ENCODE measurements at places on chromosomes 6 and 20. TPM values are rescaled to one million over a fixed set of nuclear protein-coding genes. Genes with fewer than 3 reads are reported as not detected.

HSPA12B gene
- not detected for total RNA-seq

TINAG gene
- total RNA-seq: not detected

NKAIN4 gene
- total RNA-seq: not detected

VGLL2 gene
- total RNA-seq: not detected

Data from NCI-H460 (cell line).